Effector memory CD8-positive, alpha-beta T cell (primary cell): ENCODE measurements at places on chromosomes 5 and 9.

DNA sequence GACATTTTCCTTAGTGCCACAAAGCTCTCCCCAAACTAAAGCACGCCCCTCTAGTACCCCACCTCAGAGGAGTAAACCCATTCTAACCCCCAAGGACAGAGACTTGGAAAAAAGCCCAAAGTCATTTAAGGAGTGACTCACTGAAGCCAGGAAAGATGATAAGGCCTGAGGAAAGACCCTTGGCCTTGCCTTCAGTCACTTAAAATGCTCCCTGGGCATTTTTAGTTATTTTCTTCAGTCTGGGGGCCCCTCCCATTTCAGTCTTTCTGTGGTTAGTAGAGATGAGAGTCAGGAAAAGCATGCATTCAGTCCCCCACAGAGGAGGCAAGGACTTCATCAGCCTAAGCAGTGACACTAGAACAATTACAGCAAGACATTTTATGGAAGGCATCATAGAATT is 13.7 kb upstream of the TLX3 start:
- no peak for DNase-seq

DNA sequence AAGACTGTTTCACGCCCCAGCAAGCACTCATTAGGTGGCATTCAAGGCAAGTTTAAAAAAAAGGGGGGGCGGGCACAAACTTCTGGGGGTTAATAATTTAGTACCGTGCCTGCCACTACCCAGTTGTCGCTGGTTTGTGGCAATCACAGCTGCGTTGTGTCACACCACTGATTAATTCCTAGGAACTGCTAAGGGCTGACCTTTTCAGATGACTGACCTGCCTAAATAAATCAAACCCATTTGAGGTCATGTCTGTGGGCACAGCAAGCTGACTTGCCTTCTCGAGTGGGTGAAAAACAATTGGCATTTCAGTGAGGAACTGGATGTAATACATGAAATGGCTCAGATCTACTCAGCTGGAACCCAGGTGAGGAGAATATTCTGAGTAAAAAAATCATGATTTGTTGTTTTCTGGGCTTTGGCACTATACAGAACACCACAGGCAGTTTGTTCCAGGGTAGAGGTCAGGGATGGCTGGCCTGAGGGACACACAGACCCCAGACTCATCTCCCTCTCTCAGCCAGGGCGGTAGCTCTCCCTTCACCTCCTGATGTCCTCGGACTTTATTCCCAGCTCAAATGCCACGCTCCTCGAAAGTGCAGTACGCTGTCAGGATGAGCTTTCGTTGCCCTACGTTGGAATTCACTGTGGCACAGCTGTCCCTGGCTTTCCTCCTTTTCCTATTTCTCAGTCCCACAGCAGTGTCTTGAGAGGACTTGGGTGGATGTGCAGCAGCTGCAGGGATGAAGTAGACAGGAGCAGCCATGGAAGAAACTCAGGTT is 15.5 kb upstream of the MGAT1 start:
- DNase-seq: no peak

DNA sequence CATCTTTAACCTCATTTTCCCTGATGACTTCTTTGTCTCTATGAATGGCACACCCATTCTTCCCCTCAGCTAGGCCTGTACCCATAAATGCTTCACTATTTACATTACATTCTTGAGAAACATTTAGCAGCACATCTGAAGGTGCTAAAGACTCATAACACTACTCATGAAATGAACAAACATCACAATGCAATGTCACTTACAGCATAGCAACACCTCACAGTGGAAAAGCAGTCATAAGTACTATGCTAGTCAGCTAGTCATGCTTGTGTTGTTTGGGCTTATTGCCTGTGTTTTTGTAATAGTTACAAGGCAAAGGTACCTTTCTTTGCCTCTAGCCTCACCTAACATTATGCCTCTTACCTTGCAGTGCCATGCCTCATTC is 228.9 kb downstream of the KIAA0825 start:
- DNase-seq: no peak

GRCh38 chr5:53969176-53969730 is 341.1 kb downstream of the ARL15 start:
- no peak for DNase-seq

DNA sequence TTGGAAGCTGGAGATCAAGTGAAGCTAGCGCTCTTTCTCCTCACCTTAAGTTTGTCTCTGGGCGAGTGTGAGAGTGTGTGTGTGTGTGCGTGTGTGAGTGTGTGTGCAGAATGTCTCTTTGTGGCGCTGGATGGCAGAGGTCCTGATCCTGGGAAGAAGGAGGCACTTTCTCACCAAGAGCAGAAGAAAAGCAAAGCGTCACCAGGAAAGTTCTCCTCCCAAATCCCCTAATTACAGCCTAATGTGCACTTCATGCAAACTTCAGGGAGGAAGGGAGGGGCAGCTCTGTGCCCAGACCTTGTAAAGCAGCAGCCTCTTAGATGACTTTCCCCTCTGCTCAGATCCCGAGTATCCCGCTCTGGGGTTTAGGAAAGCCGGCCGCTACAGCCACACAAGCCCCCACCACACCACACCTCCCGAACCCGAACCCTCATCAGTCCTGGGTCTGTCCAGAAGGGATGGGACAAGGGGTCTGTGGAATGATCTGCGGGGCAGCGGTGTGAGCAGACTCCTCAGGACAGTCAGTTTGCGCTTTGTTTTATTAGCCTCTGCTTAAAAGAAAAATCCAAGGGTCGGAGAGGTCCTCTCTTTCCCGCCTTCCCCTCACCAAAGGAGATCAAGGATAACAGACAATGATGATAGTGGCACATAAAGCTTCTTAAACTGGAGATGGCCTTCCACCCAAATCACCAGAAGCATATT is at the start of gene HAPLN1:
Gene HAPLN1, minus strand, starts transcription at position 20 of the 702 bp plus-strand sequence. CDS start 47,332 bp downstream, outside the sequence.
- DNase-seq: no peak

DNA sequence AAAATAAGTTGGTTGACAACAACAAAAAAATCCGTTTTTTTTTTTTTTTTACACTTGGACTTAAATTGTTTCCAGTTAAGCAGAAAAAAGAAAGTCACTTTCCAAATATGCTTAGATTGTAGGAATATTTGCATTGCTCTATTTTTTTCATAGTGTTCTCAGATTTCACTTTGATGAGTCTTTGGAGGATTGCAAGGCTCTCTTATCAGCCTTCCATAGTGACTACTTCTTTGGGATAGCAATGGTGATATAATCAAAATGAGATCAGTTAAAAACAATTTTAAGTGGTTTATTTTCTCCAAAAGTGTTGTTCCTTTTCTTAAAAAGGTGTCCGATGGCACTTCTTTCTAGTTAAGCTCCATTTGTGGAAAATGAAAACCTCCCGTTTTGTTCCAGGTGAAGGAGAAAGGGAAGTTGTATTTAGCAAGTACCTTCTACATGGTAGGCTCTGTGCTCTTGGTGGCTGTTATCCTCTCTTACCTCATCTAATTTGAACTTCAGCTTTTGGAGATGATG is 3.9 kb downstream of the RASGRF2 start:
- no peak for DNase-seq

GRCh38 chr9:82745919-82746318 is 317.0 kb downstream of the RASEF start:
- no peak for DNase-seq

- no peak for DNase-seq
These were observed 29.5 kb downstream of the GOLPH3 start for GRCh38 chr5:32144378-32145207.

GRCh38 chr5:181024245-181025064 is 15.6 kb upstream of the BTNL9 start:
- DNase-seq: no peak
